ENCODE measurements at places on chromosomes 1 and 21.

DNA sequence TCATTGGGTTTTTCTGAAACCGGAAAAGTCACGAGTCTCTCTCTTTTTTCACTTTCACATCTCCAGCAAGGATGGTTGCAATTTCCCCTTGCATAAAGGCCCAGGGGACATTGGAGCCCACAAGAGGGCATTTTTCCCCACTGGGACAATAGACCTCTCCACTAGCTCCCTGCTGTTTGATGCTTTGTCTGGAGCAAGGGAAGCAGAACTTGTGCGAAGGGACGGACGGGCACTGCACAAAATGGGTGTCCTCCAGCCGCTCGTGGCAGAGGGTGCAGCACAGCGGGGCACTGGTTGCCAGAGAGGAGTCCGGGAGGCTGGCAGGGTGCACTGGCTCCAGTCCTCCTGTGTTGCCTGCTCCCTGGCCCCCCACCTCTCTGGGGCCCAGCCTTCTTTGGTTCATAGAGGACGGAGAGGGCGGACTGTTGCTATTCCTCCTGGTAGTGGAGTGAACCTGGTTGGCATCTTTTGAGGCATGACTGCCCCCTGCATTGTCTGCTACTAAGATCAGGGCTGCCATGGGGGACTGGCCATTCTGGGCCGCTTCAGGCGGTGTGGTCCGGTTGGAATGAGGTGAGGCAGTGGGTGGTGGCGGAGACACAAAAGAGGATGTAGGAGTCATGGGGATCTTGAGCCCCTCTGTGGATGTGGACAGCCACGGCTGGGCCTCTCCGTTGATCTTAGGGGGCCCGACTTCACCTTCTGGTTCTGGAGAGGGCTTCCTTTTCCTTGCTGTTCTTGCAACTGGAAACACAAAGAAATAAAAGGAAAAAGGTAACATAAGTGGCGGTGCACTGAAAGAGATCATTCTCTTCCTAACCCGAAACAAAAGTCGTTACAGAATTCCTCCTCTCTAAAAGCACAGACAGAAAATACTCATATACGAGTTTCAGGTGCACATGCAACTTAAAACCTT lies 2.6 kb downstream of the IRF2BP2 start:
- peak; percentile 6 for DNase-seq

DNA sequence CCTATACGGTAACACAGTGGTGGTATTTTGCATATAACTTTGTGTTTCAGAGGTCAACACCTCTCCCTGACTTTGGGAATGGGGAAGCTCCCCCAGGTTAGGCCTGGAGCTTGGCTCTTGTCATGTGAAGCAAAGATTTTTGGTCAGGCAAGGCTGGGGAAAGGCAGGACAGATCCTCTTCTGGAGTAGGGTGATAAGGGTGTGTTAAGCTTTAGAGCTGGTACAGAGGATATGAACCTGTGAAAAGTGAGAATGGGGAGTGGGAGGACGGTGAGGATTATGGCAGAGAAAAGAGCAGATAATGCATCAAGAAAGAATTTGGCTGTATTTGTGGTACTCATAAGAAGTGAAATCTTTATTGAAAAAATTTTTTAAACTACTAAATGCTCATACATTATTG lies 2.3 kb downstream of the RPF1 start:
- DNase-seq = no peak

GRCh38 chr1:175824079-175824478 lies 80.7 kb upstream of the TNR start:
- DNase-seq = no peak

GRCh38 chr1:65230731-65231481 lies 78.4 kb upstream of the DNAJC6 start:
- DNase-seq = no peak

- DNase-seq = no peak
These were observed 18.2 kb upstream of the AHCTF1 start for GRCh38 chr1:246949956-246950355.

DNA sequence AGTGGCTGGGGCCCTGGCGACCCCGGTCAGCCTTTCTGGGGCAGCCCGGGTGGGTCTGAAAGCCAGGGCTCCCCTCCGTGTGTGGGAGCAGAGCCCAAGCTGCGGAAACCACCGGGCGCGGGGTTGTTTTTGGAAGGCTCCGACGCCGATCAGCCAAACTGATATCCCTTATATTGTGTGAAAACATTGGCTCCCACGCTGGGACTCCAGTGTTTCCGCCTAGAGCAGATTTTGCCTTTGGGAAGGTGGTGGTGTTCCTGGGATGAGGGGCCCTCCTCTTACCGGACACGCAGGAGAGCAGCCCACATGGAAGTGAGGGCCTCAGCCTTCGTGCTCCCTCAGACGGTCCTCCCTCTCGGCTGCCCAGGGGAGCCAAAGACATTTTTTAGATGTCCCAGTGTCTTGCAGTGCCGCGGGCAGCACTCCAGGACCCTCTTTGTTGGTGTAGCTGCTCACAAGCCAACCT lies 54.3 kb downstream of the NGF start:
- no peak for DNase-seq

- DNase-seq = no peak
These were observed 5.5 kb upstream of the MTMR11 start for GRCh38 chr1:149942207-149942606.

DNA sequence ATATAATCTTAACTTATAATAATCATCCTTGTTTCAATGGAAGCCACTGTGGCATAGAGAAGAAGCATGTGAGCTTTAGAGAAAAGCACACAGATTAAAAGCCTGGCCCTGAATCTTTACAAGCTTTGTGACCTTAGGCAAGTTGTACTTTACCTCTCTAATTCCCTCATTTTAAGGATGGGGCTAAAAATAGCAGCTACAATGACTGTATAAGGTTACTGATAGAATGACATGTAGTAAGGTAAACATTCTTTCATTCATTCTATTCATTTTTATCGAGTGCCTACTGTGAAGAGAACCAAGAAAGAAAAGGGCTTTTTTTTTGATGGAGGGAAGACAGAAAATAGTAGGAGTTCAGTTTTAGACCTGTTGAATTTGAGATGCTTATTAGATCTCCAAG lies 25.6 kb downstream of the CDKN2C start:
- DNase-seq = no peak

DNA sequence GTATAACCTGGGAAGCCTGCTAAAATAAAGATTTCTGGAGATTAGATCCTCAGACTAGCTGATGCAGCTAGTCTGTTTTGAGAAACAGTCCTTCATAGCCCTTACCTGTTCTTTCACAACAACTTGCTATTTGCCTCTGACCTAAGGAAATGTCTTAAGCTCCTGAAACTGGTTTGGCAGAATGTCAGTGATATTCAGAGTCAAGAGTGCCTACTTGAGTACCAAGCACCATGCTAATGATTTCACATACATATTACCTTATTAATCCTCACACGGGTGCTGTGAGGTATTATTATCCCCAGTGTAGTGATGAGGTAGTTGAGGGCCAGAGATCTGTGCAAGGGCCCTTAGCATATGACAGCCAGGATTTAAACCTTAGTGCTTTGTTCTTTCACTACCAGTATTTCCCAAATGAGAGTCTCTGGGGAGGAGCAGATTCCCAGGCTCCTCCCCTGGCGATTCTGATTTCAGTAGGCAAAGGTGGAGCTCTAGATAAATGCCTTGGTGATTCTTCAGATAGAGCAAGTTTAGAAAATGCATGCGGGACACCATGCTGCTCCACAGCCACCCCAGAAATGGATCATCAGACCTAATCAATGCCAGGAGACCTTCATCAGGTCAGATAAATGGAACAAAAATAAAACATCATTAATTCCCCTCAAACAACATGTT lies 47.4 kb upstream of the WNT2B start:
- no peak for DNase-seq

DNA sequence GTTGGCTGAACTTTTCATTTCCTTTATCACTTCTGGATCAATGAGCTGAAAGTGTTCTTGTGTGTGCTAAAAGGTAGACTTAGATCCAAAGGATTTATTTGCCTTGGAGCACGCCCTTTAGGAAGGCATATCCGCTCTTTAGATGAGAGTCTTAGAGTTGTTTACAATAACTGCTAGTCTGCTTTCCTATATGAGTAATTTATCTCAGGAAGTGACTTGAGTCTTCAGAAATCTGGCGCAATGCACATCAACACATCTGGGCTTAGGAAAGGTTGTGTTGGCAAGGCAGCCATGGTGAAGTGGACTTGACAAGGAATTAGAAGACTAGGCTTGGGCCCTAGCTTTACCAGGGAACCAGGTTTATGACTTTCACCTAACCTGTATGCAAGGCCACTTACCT lies 204.1 kb upstream of the PTGFR start:
- DNase-seq = no peak

DNA sequence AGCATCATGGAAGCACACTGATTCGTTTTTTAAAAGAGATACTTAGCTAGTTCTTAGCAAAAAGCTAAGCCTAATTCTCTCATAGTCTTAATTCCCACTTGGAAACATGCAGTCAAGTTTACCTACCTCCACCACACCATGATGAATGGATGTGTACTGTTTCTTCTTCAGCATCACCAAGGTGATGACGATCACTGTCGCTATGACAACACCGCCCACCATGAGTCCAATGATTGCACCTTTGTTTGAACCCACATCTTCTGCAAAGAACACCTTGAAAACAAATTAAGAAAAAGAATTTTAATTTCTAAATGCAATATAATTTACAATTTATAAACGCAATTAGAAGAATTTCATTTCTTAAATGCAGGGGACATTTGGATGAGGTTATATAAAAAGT lies 156.8 kb downstream of the GABPA start:
- DNase-seq = no peak

GRCh38 chr1:55369474-55369873 lies 154.3 kb upstream of the USP24 start:
- DNase-seq = no peak

- no peak for DNase-seq
These were observed 1.3 kb downstream of the GNG12 start for GRCh38 chr1:67831850-67832513.

DNA sequence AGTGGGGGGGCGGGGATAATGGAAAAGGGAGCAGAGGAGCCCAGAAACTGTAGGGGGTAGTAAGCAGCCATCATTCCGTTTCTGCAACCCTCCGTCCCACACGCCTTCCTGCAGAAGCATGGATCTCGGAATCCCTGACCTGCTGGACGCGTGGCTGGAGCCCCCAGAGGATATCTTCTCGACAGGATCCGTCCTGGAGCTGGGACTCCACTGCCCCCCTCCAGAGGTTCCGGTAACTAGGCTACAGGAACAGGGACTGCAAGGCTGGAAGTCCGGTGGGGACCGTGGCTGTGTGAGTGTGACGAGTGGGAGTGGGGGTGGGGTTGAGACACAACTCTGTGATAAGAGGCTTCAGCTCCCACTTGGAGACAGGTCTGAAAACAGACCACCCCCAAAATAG lies 706 bp downstream of the CREB3L4 start:
- no peak for DNase-seq

- DNase-seq = no peak
These were observed 1083.1 kb downstream of the PLA2G4A start for GRCh38 chr1:187911820-187912219.

- DNase-seq = no peak
These were observed 790 bp downstream of the RPS8 start for GRCh38 chr1:44775930-44776729.

DNA sequence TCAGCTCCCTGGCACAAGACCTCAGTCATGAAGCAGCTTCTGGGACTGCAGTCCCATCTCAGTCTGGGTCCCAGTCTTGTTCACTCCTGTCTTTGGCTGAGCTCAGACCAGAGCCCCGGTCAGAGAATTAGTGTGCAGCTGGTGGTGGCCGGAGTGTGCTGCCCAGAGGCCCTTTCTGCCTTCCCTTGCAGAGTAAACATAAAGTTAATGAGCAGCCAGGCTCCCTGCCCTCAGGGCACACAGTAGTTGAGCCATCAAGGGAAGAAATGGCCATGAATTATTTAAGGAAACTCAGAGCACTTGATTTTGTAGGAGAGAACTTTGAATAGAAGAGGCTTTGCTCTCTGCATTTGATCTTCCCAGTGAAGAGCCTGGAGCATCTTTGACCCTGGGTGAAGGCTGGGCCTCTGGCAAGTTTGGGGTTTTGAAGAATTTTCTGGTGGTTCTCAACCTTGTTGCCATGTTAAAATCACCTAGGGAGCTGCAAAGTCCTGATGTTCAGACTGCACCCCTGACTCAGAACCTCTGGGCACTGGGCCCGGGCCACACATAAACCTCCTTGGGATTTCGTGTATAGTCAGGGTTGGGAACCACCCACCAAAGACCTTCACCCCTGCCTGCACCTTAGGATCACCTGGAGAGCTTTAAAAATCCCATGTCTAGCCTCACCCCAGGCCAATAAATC lies 26.4 kb upstream of the SELENON start:
- DNase-seq = no peak

DNA sequence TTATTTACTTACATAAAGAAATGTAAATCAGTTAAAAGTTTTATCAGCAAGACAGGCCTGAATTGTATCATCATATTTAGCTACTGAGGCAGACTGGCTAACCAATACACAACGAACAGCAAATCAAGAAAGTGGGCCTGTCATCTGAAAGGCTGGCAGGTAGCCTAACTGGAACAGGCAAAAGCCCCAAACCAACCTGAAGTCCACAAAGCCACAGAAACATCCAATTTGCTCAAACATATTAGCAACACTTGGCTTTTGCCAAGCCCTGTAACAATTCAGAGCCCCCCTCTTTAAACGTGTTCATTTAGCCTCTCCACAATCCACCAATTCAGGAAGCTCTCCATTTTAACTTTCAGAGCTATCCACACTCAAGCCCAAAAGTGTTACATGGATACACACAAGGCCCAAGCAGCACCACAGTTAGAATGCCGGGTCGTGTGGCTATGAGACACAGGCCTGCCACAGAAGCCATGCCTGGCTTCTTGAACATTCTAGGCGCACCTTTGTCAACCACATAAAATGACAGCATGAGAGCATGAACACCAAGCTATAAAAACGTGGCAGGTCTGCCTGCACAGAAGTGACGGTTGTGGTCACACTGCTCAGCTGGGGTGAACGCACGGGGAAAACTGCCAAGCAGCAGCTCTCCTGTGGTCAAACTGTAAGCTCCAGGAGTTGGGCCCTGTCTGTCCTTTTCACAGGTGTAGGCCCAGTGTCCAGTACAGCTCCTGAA lies 49.3 kb downstream of the CD34 start:
- DNase-seq = no peak

- no peak for DNase-seq
These were observed 789 bp upstream of the S100A14 start for GRCh38 chr1:153616917-153617311.

DNA sequence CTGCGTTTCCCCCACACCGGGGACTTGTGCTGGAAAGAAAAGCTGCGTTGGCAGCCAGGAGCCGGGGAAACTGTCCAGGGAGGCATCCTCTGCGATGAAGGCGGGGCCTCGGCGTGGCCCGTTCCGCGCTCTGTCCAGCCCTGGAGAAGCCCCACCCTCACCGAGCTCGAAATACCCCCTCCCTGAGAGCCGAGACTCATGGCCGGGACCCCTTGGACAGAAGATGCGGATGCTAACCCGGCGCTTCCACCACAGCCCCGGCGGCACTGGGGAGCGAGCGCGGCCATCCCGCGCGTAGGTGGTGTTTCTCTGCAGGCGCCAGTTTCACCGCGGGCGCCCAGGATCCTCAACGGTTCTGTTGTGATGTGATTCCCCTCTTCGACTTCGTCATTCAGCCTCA lies 31.6 kb downstream of the PDE9A start:
- no peak for DNase-seq

DNA sequence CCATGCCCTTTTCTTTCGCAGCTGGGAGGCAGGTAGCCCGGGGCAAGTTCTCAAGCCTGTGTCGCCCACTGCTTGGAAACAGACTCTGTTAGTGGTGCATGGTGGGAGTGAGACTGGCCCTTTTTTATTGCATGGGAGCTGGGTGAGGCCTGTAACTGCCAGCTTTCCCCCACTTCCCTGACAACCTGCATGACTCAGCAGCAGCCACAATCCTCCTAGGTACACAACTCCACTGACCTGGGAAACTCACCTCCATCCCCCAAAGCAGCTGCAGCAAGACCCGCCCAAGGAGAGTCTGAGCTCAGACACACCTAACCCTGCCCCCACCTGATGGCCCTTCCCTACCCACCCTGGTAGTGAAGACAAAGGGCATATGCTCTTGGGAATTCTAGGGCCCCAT lies 25.8 kb downstream of the PIGP start:
- DNase-seq = no peak
